ENCODE measurements at places on chromosomes 5 and 9.
A peak's percentile ranks its signal among the peaks of the same experiment; 100 is the strongest.

DNA sequence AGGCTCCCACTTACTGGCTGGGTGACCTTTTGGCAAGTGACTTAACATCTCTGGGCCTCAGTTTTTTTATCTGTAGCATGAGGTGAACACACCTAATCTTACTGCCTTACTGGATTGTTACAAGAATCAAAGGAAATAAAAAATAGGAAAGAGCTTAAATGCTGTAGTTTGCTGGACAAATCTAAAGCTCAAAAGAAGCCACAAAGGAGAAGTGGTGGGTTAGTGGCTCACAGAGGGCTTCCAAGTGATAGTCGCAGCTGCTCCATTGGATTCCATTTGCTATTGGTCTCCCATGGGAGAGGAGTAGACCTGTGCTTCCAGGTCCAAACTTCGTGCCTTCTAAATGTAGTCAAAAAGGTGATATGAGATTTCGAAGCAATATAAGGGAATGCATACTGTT, 123.6 kb downstream of the SEMA6A start:
- DNase-seq: no peak

- DNase-seq: peak; percentile 86
Observed at GRCh38 chr9:35847792-35848572, 19.0 kb downstream of the TMEM8B start.

GRCh38 chr5:179734536-179735164, 2.0 kb downstream of the MAML1 start:
- DNase-seq: no peak

- no peak for DNase-seq
Observed at GRCh38 chr5:172678902-172679301, 37.8 kb downstream of the NEURL1B start.

GRCh38 chr9:137064027-137064879, 6.1 kb downstream of the SAPCD2 start:
- no peak for DNase-seq

- DNase-seq: peak; percentile 20
Observed at GRCh38 chr5:15992918-15993317, 186.7 kb downstream of the MARCHF11 start.

GRCh38 chr9:81661339-81661738, 28.0 kb downstream of the TLE1 start:
- no peak for DNase-seq

GRCh38 chr9:91197232-91198181, 164.2 kb downstream of the AUH start:
- peak; percentile 94 for DNase-seq

GRCh38 chr5:20554001-20554400, 566.0 kb upstream of the CDH18 start:
- no peak for DNase-seq

DNA sequence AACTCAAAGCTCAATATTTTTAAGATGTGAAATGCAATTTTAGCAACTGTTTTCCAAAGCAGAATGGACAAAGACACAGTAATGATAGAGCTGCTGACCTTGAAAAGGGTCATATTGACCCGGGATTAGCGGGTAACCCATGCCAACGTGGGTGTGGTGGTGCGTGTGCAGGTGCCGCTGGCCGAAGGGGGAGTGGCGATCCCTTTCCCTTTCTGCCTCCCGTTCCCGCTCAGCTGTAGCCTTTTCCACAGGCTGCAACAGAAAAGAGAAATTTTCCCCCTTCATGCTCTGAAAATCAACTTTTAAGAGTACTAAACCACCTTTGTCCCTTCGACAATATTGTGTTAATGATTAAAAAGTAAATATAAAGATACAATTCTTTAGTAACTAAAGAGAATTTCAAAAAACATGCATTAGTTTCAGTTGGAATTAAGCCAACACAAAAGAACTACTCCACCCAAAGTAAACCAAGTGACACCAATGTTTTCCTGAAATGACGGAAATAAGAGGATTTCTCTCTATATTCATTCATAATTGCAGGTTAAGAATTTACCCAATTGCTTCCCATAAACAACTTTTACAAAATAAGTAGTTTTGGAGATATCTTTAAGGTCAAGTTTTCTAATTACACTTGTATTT, 105.2 kb downstream of the ZNF608 start:
- no peak for DNase-seq

DNA sequence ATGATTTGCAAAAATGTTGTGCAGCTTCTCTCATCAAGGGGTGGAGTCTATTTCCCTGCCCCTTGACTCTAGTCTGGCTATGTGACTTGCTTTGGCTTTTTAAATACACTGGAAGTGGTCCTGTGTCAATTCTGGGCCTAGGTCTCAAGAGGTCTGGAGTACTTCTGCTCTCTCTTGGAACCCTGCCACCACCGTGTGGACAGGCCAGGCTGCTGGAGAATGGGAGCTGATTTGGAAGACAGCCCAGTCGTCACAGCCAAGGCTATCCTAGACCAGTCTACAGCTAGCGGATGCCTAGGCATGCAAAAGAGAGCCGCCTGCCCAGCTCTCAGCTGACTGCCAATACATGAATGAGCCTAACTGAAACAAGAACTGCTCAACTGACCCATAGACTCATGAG, 56.7 kb upstream of the CLINT1 start:
- no peak for DNase-seq

DNA sequence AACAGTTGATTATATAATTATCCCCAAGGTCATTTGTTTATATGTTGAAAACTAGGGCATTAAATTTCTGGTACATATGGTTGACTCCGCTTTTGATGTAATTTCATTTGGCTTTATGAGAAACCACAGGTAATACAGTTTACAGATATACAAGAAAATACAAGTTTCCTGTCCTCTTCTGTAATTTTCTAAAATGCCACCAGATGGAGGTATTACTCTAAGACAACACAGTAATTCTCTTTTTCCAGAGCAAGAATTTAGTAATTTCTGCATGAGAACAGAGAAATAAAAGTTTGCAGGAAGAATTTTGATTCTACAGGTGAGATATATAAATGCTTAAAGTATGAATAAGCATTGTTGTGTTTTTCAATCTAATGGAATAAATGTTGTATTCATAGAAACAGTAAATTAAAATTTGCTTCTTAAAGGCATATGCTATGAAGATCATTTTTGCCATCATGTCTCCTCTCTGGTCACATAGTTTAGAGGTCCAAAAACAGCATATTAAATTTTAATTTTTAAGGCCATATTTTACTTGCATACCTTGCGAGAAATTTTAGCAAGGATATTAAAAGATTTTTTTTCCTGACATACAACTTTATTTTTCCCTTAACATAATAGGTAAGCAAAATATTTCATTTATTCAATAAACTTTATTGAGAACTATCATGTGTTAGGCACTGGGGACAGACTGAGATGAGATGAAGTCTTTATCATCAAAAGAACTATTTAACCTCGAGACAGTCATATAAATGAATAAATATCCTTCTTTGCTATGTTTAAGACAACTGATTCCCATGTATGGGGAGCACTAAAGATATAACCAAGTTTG, 22.7 kb downstream of the CHD1 start:
- no peak for DNase-seq

DNA sequence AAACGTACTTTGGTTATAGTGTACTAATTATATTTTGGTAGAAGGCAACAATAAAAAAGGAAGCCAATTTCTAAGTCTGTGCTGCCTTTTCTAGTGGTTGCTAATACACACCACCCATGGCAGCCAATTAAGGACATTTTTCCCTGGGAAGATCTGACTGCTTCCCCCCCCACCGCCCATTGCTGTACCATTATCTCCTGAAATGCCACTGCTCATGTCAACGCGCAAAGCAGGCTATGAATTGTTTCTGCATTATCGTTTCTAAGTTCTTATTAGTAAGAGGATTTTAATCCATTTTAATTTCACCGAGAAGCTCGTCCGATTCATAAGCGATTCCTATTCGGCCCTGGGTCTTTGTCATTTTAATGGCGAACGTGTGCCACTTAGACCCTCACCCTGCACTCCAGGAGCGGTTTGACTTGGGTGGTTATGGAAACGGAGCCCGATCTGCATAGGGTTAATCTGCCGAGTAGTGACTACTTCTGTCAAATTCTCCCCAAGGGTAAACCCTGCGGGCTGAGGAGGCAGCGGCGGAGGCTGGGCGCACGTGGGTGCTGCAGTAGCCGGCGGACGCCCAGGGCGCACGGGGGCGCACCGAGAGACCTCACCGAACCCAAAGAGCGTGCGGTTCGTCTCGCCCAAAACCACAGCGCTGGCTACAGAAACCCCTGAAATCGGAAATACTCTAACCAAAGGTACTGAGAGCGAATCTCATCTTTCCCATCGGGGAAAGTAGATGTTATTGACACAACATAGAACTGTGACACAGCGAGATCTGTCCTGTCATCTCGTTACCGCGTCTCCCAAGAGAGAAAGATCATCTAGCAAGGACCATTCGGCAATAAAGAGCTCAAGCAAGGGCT, 55.8 kb upstream of the SHC3 start:
- no peak for DNase-seq

DNA sequence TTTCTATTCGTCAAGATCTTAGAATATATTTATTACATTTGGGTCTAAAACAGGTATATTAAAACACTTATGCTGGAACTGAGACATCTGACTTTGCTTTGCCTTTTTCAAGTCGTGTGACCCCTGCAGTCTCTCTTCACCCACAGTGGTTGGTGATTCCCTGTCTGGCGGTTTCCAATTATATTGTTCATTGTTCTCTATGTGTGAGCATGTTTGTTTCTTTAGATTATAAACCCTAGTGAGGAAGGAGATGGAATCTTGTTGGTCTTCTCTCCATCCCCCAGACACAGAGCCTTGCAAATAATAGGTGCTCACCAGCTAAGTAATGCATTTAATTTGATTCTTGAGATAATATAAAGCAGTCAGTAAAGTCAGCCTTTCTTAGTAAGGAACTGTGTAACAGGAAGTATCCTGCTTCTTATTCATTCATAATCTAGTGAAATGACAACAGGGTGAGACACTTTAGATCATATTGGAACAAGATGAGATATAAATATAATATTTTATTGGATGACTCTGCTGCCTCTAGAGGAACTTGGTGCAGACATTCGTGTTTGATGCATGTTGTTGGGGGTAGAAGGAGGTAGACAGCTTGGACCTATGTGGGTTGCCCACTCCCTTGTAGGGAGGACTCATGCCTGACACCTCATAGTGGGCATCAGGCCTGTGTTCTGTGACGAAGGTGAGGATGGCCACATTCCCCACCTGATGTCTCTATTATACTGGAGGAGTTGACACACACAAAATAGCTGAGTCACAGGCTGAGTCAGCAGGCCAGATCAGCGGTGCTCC, 88.1 kb downstream of the FGF1 start:
- DNase-seq: peak; percentile 49

DNA sequence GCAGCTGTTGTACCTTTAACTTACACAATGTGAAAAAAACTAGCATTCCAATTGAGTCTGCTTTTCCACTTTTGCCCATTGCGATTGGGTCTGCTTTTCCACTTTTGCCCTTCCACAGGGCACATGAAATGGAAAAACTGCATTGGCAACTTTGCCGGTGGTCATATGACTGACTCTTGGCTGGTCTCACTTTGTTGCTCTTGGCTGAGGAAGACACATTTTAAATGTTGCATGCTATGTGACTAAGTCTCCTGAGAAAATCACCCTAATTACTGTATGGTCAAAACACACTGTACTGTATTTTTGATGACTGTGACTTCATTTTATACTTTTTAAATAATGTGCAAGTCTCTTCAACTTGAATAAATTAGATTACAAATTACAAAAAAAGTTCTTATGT, 1.6 kb upstream of the OXCT1 start:
- DNase-seq: no peak

GRCh38 chr9:113501129-113501686, 37.7 kb downstream of the RGS3 start:
- DNase-seq: no peak

DNA sequence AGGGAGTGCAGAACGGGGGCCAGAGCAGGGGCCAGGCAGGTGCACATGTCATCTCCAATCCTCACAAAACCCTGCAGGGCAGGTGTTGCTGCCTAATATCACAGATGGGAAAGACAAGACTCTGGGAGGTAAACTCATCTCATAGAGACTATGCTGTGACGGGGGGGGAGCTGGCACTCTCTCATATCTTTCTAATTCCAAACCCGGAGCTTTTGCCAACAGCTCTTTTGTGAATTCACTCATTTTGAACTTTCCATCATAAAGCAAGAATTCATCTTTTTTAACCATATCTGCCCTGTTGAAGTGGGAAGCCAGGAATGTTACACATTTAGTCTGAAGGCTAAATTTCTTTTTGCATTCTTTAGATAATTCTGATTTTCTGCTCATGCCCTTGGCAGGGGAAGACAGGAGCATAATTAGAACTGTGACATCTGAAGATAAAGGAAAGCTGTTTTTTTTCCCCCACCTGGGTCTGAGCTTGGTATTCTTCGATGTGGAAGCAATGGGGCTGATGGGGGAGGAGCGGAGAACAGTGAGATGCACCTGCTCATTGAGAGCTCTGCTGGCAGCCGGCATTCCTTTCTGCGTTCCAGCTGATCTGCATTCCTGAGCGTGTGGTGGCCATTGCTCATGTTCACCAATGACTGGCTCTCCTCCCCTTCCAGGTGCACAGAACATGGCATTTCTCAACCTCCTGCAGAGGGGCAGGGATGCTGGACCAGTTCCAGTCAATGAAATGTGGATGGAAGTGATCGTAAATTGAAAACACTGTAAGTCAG, 159.2 kb downstream of the NSG2 start:
- no peak for DNase-seq

DNA sequence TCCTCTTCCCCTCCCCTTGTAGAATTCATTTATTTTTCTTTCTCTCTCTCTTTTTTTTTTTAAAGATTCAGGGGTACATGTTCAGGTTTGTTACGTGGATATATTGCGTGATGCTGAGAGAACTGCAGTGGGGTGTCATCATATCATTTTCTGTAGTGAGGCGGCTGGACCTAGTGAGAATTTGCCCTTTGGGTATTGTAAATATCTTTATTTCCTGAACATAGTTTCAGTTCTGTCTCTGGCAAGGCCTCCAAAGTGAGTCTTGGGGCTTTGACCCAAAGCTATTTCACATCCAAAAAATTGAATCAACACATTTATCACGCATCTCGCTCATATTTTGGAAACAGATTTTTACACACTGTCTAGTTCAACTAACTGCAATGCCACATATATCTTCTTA, 25.4 kb upstream of the MYOT start:
- DNase-seq: no peak

DNA sequence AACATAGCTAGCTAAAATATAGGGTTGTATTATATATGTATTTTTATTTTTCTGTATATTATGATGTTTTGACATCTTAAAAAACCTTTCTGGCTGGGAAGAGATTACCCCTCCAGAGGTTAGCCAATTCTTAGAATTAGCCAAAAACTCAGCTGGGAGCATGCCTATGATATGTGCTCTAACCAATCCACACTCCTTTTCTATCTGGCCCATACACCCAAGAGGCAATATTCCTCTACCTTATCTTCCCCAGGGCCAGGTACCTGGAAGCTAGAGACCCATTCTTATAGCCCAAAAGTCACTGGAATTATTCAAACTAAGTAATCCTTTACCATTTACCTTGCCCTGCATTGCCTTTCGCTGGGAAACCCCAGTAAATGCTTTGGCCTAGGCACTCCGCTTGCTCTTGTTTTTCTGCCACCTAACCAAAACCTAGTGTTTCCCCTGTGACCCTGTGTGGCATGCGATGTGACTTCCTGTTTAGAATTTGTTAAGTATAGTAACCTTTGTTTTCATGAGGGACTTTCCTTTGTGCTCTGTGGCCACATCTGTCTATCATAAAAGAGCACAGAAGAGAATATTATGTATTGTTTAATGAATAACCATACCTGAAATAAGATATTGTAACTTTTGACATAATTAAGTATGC, 37.4 kb downstream of the CSNK1G3 start:
- no peak for DNase-seq

Data from AG04450 (cell line).